GM13977 (cell line): ENCODE measurements at places on chromosomes 2 and 18.

DNA sequence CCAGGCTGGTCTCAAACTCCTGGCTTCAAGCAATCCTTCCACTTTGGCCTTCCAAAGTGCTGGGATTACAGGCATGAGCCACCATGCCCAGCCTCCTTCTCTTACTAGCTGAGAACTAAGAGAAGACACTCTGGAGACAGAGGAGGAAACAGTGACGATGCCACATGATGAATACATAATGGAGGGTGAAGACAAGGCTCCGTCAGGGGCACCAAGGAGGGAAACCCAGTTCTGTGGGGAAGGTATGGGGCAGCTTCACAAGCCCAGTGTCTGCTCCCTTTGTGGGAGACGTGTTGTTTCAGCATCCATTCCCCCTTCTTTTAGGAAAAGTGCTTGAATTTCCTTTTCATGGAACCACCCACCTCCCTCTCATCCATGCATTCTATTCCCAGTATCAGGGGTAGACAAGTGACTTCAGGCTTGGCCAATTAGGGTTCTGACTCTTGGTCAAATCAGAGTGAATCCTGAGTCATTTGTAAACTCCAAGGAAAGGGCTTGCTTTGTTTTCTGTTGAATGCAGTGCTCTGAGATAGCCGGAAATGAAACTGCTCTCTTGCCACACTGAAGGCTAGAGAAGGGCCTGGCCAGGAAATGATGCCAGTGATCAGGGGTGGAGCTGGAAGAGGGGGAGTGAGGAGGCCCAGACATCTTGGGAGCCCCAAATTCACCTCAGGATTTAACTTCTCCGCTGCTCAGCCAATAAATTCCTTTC, 23.7 kb downstream of the TMEM127 start:
- DNase-seq = peak; percentile 68

GRCh38 chr18:9898792-9899549, 13.2 kb downstream of the TXNDC2 start:
- DNase-seq = peak; percentile 21

DNA sequence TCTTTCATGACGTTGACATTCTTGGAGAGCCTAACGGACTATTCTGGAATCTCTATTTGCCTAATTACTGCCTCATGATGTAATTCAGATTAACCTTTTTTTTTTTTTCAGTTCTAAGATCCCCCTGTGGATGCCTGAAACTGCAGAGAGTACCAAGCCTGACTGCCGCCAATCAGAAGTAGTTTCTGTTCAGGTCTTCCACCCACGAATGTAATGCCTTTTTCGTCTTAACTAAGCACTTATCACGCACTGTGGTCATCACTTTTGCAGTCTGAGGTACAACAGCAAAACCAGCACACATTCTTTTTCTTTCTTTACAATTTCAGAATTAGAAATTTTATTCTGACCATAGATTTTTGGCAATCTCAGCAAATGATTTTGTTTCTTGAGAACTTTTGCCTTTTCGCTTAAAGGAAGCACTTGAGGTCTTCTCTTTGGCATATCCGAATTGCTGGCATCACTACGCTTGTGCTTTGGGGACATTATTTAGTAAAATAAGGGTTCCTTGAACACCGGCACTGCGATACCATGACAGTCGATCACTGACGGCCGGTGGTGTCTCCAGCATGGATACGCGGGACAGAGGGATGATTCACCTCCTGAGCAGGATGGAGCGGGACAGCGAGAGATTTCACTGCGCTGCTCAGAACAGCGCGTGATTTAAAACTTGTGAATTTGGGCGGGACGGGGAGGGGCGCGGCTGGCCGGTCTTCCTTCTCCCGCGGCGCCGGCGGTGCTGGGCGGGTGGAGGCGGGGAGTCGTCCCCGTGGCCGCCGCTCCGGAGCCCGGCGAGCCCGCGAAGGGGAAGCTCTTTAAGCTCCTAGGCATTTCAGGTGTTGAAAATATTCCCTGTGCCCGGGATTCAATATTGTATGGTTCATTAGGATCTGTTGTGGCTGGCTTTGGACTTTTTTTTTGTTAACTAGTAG, 32.0 kb upstream of the GPR55 start:
- DNase-seq = peak; percentile 80

DNA sequence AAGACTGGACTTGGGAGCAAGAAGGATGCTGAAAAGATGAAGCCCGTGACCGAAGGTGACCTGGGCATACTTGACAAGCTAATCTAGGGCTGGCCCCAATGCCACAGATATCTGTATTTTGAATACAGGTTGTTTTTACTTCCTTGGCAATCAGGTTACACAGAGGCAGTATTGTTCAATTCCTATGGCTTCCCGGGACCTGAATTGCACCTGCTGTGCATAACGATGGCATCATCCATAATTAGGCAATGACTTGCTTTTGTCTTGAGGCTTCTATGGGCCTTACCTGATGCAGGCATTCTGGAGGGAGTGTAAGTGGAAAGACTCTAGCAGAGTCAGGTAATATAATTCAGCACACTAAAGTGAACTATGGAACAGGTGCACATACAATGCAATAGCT, 60.6 kb upstream of the CUL3 start:
- no peak for DNase-seq

- DNase-seq = peak; percentile 78
These were observed 32.2 kb downstream of the FAM178B start for GRCh38 chr2:96954011-96954846.

DNA sequence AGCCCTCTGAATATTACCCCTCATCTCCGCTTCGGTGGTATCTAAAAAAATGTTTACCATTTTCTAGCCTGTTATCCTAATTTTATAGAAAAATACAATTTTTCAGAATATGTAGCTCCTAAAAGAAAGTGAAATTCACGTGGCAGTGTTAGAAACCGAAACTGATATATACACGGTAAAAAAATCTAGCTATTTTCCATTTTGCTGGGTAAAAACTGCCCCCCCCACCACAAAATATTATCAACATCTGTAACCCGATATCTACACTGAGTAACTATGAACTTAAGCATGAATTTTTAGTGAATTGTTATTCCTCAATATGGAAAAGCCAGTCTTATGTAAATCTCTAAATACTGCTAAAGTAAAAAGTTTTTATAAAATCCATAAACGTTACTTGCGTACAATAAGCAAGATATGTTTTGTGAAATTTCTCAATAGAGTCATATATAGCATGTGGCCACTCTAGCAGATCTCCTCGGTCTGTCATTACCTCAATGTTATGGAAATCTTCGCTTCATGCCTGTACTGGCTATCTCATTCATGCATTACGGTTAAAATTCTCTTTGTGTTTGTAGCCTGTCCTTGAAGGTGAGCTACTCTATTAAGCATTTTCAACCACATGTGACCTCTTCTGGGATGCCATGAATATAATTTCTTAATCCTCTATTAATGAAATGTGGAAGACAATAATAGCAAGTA, 524.2 kb downstream of the TRIB2 start:
- no peak for DNase-seq

DNA sequence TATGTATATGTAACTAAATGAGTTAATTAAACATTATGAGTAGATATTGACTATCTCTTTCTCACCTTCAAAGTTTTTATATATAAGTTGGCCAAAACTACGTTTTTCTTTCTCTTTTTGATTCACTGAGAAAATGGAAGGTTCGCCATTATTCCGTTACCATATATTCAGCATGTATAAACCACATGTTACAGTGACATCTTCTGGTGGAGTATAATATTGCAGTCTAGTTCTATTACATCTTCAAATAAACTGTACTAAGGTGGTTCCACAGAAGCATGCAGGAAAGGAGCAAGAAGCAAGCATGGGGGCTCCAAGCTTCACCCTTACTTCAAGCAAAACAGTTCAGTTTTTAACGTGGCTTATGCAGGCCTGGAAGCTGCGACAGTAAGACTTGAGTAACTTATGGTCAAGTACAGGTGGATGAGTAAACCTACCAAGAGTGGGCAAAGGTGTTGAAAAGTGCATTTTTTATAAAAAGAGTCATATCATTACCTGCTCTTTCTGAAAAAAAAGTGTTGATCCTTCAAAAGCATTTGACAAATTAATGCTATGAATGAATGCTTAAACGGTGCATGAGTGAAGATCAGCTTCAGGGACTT, 129.8 kb upstream of the RAB6C start:
- DNase-seq = peak; percentile 68

DNA sequence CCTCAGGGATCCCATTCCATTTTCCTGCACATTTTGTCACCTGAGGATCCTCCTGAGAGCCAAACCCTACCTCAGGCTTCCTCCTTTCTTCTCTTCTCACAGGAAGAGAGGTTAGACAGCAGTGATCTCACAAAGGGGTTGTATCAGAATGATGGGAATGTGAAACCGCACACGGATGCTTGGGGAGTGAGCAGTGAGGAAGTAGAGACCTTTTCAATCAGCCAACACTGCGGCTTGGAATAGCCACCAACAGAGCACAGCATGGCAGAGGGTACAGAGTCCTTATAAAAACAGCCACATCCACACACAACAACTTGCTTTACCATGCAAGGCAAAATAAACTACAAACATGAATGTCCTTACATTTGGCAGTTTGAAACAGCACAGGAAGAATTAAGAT, 8.7 kb downstream of the TMEM182 start:
- DNase-seq = no peak

- DNase-seq = no peak
These were observed 116.7 kb downstream of the PID1 start for GRCh38 chr2:229154381-229154780.

GRCh38 chr2:190578158-190579057, 43.9 kb upstream of the NEMP2 start:
- no peak for DNase-seq

GRCh38 chr2:191059308-191059707, 45.3 kb upstream of the STAT1 start:
- no peak for DNase-seq

- DNase-seq = no peak
These were observed 213.2 kb downstream of the GBX2 start for GRCh38 chr2:235954888-235955480.

GRCh38 chr2:9423922-9424272, 443 bp downstream of the CPSF3 start:
- peak; percentile 35 for DNase-seq

GRCh38 chr2:46339200-46339599, 42.0 kb downstream of the EPAS1 start:
- no peak for DNase-seq

GRCh38 chr2:54480025-54480424, 23.9 kb downstream of the SPTBN1 start:
- peak; percentile 51 for DNase-seq

DNA sequence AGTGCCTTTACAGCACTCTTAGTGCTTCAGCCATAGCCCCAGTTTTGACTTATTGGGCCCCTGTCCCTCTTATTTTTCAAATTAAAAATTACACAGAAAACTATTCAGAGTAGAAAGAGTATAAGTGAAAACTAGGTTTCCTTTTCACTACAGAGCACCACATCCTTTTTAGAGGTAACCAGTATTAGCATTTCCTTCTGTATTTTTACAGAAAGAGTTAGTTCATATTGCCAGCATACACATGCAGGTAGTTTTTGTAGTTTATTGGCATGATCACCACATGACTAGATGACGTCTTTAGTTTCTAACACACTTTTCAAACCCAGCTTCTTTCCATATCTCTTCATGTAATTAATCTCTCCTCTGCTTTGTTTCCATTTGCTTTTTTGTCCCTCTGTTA, 66.4 kb downstream of the UBE2E3 start:
- DNase-seq = no peak

DNA sequence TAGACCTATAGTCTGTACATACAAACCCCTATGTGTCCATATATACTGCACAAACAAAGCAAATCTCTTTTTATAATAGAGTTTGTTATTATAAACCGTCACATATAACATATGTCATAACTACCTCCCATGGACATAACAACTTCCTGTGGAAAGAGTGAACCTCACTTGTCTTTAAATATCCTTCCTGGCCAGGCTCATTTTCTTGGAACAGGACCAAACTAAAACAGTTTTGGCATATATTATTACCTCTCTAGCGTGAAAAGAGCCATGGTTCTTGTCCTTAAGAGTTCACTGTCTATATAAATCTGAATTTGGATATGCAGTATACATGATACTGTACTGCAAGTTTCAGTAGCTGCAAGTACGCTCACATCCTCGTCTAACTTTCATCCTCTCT, 28.3 kb upstream of the DNAJC27 start:
- no peak for DNase-seq

DNA sequence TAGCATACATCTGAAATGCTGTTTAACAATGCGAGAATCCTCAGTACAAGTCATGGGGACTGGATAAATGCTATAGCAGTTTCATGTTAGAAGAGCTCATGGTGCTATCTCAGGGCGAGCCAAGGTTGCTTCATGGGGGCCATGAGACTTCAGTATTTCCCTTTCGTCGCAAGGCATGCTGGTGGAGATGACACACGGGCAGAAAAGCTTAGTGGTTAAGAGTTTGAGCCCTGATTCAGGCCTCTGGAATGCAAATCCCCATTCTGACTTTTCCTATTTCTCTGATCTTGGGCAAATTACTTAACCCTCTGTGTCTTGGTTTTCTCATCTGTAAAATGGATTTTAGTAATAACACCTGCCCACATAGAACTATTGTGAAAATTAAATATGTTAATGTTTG, 57.4 kb upstream of the EPHA4 start:
- no peak for DNase-seq

DNA sequence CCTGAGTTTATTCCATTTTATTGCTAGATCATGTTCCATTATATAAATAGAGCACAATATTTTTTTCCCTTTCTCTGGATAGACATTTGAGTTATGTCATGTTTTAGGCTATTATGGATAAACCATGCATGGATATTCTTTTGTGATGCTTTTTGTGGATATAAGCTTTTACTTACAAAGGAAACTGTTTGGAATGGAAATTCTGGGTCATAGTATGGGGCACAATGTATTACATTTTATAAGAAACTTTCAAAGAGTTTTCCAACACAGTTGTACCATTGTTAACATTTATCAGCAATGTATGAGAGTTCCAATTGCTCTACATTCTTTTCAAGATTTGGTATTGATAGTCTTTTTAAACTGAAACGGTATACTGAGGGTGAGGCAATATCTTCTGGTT, 749.4 kb downstream of the SOCS6 start:
- no peak for DNase-seq

GRCh38 chr2:23526835-23527790, 142.1 kb downstream of the KLHL29 start:
- no peak for DNase-seq

GRCh38 chr2:203808046-203808750, 59.4 kb upstream of the CTLA4 start:
- no peak for DNase-seq
